Activated CD4-positive, alpha-beta T cell treated with anti-CD3 and anti-CD28 coated beads for 24 hours (primary cell): ENCODE measurements at places on chromosomes 3 and 15.

DNA sequence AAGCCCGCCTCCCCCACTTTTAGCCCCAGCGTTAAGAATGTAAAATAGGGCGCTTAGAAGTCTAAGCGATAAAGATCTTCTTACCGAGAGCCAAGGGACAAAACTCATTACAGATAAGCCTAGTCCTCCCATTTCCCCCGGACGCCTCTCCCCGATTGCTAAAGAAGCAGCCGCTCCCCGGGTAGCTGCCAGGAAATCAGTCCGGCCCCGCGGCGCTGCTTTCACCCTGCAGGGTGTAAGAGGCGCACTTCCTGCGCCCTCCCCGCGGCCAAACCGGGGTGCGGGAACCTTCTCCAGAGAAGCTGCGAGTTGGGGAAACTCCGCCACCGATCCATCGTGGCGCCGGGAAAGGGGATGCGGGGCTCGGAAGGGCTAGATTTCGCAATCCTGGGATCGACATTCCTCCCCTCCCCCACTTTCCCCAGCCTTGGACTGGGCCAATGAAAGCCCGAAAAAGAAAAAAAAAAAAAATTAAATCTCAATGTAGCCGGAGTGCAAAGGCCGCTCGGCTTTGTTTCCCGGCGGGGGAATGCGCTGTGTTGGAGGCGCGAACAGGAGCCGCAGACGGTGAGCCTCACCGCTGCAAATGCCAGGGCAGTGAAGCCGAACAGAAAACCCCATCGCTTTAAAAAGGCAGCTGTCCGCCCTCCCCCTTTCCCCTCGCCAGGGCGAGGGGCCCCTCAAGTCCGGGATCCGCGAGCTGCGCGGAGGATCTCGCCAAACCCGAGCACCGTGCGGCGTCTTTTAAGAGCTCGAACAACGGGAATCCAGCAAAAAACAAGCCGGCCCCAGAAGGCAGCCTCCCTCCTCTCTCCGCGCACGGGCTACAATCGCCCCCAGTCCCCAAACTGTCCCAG, 626 bp upstream of the PTPRG start:
- peak; percentile 24 for DNase-seq

DNA sequence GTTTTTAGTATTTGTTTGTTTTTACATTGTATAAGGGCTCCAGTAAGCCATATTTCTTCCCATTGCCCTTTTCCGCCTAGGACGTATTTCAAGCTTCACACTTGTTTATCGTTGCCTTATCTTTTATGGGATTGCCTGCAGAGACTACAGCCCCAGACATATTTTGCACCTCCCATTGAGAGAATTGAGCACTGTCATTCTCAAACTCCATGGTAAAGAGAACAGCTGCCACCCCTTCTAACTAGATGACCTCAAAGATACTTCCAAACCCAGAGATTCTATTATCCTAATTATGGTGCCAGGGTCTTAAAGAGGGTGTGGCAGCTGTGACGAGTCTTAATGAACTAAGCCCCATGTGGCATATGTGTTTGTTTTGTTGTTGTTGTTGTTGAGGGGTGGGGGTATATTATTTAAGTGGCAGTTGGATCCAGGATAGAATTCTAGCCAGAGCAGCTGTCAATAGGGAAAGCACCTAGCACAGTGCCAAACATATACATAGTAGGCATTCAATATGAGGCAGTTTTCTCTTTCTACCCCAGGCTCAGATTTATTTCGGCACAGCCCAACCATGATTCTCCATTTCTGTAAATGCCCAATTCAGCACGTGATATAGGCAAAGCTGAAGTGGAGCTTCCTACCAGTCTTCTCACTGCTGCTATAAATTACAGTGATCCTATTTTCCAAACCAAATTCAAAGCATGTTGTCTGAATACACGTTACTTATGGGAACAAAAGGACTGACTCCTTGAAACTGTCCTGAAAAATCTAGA, 932 bp upstream of the TP53BP1 start:
- DNase-seq: no peak

DNA sequence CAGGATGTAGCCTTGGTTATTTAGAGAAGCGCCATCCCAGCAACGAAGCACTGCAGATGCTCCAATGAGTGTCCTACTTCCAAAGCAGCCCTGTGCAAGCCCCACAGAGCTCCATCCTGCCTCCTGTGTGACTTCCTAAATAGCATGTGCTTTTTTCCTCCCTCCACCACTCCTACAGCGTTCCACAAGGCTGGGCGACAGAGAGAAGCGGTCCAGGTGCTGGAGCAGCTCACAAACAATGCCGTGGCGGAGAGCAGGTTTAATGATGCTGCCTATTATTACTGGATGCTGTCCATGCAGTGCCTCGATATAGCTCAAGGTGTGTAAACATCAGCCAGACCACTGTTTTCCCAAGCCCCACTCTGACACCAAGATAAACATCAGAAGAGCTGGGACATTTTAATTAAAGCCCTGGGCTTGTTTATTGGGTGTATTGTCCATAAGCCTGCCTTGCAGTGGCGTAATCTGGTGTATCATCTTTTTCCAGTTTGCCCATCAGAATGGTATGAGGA, 22.2 kb upstream of the RHO start:
- DNase-seq: no peak

- DNase-seq: no peak
Measured at GRCh38 chr3:188964957-188965356, 206.8 kb upstream of the TPRG1 start.

DNA sequence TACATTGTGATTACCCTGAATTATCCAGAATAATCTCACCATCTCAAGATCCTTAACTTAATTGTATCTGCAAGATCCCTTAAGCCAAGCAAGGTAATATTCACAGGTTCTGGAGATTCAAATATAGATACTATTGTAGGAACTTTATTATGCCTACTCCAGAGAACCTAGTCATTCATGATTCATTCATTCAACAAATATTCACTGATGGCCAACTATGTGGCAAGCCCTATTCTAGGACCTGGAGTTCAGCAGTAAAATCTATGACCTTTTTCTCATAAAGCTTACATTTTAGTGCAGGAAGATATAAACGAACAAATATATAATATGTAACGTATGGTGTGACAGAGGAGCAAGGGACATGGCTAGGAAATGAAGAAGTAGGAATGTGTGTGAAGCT, 49.6 kb downstream of the ISL2 start:
- DNase-seq: no peak

DNA sequence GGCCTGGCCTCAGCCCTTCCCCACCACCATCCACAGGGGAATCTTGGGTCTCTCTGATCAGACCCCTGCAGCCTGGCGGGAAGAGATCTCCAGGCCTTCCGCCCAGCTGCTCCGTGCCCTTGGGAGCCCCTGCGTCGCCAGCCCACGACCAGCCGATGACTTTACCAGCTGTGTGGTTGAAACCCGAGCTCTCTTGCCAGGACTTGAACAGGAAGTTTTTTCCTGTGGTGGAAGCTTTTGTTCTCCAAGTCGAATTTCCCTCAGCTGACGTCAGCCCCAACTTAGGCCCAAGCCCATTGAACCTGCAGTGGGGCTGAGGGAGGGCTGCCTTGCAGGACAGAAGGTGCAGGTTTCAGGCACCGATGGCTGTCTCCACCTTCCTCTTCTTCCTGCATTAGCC, 51.7 kb upstream of the SMAD3 start:
- no peak for DNase-seq

DNA sequence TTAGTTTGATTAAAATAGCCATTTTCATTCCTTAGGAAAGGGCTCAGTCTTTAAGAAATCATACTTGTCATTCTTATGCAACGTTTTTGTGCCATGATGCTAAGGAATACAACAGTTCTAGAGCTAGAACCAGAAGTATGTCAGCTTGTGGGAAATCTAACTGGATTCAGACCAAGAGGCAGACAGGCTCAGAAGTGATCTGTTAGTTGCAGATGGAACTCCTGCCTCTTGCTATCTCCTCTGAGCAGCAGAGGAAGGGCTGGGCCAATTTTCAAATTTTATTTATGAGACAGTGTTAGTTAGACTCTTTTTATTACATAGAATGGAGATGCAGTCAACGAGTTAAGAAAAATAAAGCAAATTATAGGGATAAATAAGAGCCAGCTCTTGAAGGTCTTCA, 48.5 kb upstream of the RYR3 start:
- DNase-seq: no peak

DNA sequence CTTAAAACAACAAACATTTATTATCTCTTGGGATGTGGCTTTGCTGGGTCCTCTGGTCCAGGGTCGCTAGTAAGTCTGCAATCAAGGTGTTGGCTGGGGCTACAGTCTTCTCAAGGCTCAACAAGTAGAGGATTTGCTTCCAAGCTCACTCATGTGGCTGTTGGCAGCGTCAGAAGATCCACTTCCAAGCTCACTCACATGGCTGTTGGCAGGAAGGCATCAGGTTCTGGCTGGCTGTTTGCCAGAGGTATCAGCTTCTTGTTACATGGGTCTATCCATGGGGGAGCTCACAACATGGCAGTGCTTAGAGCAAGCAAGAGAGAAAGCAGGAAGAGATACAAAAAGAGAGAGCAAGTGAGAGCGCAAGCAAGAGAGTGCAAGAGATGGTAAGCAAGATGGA, 15.0 kb upstream of the BNC1 start:
- DNase-seq: no peak

DNA sequence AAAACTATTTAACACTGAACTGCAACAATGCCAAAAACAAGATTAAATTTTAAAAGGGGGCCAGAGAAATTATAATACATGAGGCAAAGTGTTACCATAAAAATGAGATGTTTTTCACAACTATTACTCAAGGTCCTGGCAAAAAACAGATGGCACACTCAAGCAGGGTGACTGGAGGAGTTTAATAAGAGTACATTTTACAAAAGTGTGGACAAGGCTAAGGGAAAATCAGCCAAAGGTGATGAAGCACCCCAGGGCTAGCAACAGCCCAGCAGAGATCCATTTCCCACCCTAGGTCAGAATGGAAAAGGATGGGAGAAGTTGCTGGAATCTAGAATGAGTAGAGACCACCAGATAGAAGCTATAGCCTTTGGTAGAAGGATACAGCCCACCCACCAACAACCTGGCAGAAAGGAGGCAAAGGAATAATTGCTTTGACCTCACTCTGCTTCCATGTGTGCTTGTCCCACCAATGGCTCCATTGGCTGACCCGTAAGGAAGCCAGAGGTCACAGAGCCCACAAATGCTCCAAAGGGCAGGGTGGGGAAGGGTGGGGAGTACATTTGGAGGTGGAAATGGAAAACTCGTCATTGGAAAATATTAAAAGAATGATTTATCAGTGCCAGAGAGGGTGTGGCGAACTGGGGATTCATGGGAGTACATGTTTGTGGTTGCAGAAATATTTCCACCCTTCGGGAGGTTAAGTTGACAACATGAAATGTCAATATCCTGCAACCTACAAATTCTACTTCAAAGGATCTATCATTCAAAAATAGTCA, 161.0 kb upstream of the UBE2E2 start:
- no peak for DNase-seq

DNA sequence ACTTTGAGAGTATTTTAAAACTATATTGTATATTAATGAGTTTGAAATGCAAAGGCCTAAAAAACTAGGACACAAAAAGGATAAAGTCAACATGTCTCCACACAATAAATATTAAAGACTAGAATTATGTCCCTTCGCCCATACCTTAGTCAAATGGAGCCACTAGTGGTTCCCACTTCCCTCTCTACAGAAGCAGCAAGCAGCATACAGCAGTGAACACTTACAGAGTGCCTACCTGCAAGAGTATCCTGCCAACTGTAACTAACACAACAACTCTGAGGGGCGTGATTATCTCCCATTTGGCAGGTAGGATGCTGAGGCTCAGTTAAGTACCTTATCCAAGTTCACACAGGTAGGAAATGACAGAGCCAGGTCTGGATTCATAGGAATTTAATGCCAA, 17.2 kb downstream of the DYNC1LI1 start:
- DNase-seq: no peak

GRCh38 chr15:40061212-40061901, 22.4 kb upstream of the SRP14 start:
- no peak for DNase-seq

DNA sequence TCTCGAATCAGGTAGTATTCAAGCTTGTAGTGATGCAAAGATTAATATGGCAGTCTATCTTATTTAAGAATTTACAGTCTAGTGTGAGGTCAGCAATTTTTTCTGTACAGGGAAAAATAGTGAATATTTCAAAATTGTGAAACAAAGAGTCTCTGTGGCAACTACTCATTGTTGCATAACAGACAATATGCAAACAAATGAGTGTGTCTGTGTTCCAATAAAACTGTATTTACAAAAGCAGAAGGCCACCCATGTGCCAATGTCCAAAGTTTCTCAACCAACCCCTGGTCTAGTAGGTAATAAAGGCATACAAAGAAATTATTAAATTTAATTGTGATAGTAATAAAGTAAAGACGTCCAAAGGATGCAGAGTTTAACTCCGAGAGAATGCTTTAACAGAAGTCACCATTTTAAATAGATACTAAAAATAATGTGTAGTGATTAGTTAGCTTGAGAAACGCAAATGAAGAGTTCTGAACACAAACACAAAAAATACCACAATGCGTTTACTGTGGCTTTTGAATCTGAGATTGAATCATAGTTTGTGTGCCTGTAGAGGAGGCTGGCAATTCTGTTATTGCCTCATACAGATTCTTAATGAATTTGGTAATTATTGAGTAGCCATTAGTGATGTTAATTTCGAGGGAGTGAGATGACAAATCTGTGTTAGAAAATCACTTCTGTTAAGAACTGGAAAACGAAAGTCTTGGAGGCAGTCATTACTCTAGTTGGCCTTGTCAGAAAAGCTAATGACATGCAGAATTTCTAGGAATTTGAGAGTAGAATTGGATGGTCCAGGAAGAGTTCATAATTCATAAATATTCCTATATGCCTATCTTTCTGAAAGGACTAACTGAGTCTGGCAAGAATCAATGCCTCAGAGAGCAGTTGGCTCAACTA, 48.7 kb downstream of the CADM2 start:
- no peak for DNase-seq

DNA sequence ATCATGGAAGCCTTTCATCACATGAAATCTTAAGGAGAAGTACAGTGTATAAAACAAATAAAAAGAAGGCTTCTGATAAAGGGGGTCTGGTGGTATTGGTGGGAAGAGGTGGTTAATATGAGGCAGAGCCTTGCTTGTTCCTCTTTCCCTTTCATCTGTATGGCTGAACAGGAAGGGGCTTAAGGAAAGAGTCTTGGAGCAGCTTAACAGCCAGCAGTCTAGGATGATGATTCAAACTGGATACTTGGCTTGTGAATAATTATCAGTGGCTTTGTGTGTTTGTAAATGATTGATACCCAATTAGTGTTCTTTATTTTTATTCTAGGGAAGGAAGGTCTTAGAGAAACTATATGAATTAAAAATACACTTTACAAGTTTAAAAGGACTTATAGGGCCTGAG, 29.1 kb upstream of the TCAIM start:
- no peak for DNase-seq

DNA sequence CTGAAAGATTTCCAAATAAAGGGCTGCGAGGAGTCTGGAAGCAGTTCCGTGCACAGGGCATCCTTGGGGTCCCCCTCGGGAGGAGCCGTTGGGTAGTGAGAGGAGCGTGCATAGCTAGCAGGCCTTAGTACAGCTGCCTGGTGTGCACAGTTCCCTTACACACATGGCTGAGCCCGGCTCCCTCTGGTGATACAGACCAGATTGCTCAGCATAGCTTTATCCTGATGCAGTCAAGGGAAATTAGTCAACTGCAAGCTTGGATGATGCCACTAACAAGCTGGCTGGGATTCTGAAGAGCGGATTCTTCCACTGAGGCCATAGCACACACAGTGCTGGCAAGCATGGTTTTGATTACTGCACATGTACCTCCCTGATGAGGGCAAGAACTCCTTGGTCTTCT, 349.4 kb downstream of the LRTM1 start:
- no peak for DNase-seq

- no peak for DNase-seq
Measured at GRCh38 chr15:90022905-90023700, 22.0 kb downstream of the ZNF710 start.

- no peak for DNase-seq
Measured at GRCh38 chr15:25931851-25932250, 68.7 kb upstream of the ATP10A start.

GRCh38 chr15:70035719-70036077, 62.0 kb downstream of the TLE3 start:
- DNase-seq: no peak
